ENCODE measurements at places on chromosomes 5 and 9.

DNA sequence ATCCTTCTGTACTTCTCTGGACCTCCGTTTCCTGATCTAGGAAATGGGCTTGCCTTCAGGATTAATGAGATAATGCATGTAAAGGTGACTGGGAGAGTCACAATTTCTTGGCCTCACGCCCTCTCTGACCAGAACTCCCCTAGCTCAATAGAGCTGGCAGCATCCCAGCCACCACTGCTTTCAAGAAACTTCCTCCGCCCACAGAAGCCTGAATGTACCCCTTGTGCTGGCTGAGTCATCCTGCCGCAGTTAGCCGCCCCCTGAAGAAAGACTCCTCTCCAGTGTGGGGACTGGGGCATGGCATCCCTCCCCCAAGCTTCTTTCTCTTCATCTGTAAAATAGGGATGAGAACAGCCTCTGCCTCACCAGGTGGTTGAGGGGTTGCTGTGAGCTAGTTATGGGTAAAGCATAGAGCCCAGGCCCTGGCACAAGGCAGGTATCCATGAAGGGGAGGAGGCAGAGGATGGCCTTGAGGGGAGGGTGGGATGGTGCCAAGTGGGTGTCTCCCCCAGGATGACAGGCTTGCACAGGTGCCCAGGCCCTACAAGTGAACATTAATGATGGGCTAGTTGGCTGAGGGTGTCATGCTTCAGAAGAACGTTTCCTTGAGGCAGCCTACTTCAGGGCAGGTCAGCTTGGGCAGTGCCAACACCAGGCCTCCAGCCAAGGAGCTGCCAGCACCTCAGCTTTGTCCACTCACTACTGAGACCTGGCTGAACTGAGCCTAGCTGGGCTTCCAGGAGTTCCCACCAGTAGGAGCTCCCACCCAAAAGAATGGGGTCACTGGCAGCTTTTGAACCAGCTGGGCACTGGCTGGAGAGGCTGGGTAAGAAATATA lies 3.4 kb downstream of the PDLIM4 start:
- DNase-seq = peak; percentile 84
- no peaks in the 10 kb centered on the region for H3K36me3 ChIP-seq
- no peaks in the 10 kb centered on the region for H3K27me3 ChIP-seq
- no peak overlapping the region for H3K4me3 ChIP-seq

- H3K36me3 ChIP-seq = no peaks in the 10 kb centered on the region
- DNase-seq = no peak
- peaks cover 2% of the 10 kb centered on the region for H3K27me3 ChIP-seq
- H3K4me1 ChIP-seq = no peaks in the 10 kb centered on the region
Observed at GRCh38 chr9:89967527-89967926, 362.7 kb downstream of the GADD45G start.

GRCh38 chr9:97573482-97574073 lies 59.6 kb downstream of the TSTD2 start:
- peaks cover 4% of the 10 kb centered on the region for H3K36me3 ChIP-seq
- H3K27ac ChIP-seq = no peak overlapping the region
- DNase-seq = no peak
- no peak overlapping the region for H3K4me3 ChIP-seq

- H3K27ac ChIP-seq = no peak overlapping the region
- no peaks in the 10 kb centered on the region for H3K4me1 ChIP-seq
- H3K27me3 ChIP-seq = no peaks in the 10 kb centered on the region
Observed at GRCh38 chr9:137435980-137436760, 5.0 kb downstream of the ENTPD8 start.

DNA sequence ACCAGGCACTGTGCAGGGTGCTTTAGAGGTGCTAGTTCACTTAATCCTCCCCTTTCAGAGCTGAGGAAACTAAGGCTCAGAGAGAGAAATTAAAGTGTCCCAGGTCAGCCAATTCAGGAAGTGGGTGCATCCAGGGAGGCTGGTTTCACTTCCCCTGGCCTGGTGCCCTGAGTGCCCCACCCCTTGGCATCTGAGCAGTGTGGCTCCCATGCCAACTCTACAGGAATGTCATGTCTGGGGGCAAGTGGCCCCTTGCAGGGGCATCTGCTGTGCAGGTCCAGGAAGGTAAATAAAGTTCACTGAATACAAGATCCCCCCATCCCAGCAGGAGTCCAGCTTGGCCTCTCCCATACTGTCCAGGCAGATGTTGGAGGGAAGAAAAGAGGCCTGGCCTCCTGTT lies 4.4 kb upstream of the N4BP3 start:
- H3K36me3 ChIP-seq = no peaks in the 10 kb centered on the region
- H3K4me1 ChIP-seq = no peaks in the 10 kb centered on the region
- no peak overlapping the region for H3K4me3 ChIP-seq
- H3K27me3 ChIP-seq = no peaks in the 10 kb centered on the region
- DNase-seq = no peak

DNA sequence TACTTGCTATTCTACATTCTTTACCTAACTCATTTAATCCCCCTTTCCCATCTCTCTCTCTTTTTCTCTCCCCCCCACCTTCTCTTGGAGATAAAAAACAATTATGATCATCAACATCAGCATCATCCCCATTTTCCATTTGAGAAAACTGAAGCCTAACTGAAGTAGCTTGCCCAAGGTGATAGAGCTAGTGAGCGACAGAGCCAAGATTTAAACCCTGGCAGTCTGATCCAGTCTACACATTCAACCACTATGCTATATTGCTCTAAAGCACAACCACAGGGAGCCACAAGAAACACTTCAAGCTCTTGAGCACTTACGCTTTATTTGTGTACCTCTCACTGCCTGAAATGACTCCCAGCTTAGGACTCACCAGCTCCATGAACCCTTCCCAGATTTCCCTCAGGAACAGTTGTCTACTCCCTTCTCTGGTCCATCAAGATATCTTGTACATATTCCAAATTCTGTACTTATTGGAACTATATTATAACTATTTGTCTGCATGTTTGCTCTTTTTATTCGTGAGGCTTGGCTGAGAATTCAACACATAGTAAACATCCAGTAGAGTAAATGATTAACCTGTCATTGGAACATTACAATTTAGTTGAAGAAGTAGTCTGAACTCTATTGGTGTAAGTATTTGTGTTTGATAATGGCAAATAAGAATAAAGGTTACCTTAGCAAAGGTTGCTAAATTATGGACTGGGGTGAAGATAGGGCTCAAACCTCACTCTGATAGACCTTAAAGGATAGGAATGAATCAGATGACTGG lies 164.8 kb downstream of the EFNA5 start:
- no peaks in the 10 kb centered on the region for H3K27me3 ChIP-seq
- H3K36me3 ChIP-seq = no peaks in the 10 kb centered on the region
- no peaks in the 10 kb centered on the region for H3K4me1 ChIP-seq
- no peak overlapping the region for H3K27ac ChIP-seq
- DNase-seq = no peak
